ENCODE measurements at places on chromosomes 13 and 19.

DNA sequence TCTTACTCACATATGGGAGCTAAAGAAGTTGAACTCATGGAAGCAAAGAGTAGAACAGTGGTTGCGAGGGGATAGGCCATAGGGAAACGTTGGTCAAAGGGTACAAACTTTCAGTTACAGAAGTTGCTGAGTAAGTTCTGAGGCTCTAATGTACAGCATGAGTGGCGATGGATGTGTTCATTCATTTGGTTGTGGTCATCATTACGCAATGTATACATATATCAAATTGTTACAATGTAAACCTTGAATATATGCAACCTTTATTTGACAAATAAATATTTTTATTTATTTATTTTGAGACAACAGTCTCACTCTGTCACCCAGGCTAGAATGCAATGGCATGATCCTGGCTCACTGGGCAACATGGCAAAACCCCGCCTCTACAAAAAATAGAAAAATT, 38.7 kb downstream of the ZIC5 start:
- no peak for DNase-seq

- no peak for DNase-seq
Measured at GRCh38 chr13:23743278-23744076, 145.7 kb downstream of the MIPEP start.

DNA sequence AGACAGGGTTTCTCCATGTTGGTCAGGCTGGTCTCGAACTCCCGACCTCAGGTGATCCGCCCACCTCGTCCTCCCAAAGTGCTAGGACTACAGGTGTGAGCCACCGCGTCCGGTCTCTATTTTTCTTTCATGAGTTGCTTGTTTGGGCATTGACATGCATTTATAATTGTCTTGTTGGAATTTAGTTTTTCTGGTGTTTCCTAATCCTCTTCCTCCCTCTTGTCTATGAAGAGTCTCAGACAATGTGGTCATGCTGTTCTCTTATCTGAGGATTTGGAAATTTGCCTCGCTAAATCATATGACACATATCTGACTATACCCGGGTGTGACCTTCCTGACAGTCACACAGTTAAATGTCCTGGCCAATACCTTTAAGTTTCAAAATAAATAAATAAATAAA, 7.4 kb upstream of the CEACAM18 start:
- DNase-seq = no peak

DNA sequence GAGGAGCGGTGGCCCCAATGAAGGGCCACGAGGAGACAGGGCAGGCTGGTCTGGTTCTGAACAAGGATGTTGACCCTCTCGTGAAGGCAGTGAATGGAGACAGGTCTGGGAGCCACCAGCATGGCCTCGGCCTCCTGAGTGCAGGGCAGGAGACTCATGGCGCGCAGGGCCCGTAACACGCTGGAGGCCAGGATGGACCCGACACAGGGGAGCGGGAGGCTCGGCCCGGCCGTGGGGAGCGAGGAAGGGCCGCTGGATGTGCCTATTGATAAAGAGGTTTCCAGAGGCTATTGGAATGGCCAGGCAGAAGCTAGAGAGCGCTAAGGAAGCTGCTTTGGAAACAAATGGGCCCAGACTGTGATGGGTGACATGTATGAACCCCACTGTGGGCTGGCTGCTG, 132.5 kb downstream of the STK24 start:
- no peak for DNase-seq

DNA sequence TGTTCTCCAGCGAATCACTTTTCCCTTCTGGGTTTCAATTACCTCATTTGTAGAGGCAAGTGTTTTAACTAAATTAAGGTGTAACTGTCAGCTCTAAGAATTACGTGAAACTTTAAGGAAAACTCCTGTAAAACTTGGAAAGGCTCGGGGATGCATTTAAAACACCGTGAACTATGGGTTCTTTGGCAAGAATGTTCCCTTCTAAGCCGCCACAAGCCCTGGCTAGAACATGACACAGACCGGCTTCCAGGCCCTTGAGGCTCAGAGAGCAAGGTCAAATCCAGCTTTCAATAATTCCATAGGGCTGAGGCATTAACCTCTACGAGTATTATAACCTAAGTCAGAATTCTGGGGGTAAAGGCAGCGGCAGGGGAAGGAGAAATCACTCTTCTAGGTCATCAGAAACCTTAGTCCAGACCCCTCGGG, 685 bp downstream of the VWA8 start:
- no peak for DNase-seq

DNA sequence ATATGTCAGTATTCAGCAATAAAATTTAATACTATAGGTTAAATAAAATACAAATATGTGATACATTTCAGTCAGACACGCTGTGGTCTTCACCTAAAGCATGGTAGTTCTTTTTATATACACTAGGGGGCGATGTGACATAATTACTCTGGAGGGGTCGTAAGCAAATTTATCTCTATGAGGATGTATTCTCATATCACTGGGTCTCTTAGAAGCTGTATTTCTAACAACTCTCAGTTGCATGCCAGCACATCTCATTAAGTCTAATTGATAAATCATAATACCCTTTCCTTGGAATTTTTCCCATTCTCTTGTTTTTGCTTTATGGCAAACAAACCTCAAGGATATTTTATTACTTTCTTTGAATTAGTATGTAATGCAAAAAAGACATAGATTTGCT, 3.9 kb upstream of the PCDH17 start:
- peak; percentile 26 for DNase-seq
